ENCODE measurements at places on chromosomes 12 and 14.

GRCh38 chr12:113880988-113881962 is 84.8 kb downstream of the RBM19 start:
- DNase-seq = no peak

GRCh38 chr14:40697231-40697630 is 909.4 kb upstream of the LRFN5 start:
- no peak for DNase-seq

- DNase-seq = no peak
Observed at GRCh38 chr12:65278576-65279368, at the start of gene MSRB3. Gene MSRB3 (plus strand): TSS chr12:65278683. CDS start chr12:65308580, 29,897 bp downstream.

- no peak for DNase-seq
Observed at GRCh38 chr14:34003082-34003668, 52.3 kb upstream of the EGLN3 start.

DNA sequence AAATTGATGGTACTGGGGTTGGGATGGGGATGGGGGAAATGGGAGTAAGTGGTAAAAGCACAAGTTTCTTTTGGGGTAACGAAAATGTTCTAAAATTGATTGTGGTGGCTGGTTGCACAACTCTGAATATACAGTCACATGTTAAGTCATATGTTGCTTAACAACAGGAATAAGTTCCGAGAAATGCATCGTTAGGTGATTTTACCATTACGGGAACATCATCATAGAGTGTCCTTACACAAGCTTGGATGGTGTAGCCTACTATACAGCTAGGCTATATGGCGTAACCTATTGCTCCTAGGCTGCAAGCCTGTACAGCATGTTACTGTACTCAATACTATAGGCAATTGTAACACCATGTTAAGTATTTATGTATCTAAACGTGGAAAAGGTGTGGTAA is 31.0 kb downstream of the ITGA7 start:
- DNase-seq = no peak

GRCh38 chr12:102916252-102917025 is 605 bp downstream of the PAH start:
- DNase-seq = no peak

DNA sequence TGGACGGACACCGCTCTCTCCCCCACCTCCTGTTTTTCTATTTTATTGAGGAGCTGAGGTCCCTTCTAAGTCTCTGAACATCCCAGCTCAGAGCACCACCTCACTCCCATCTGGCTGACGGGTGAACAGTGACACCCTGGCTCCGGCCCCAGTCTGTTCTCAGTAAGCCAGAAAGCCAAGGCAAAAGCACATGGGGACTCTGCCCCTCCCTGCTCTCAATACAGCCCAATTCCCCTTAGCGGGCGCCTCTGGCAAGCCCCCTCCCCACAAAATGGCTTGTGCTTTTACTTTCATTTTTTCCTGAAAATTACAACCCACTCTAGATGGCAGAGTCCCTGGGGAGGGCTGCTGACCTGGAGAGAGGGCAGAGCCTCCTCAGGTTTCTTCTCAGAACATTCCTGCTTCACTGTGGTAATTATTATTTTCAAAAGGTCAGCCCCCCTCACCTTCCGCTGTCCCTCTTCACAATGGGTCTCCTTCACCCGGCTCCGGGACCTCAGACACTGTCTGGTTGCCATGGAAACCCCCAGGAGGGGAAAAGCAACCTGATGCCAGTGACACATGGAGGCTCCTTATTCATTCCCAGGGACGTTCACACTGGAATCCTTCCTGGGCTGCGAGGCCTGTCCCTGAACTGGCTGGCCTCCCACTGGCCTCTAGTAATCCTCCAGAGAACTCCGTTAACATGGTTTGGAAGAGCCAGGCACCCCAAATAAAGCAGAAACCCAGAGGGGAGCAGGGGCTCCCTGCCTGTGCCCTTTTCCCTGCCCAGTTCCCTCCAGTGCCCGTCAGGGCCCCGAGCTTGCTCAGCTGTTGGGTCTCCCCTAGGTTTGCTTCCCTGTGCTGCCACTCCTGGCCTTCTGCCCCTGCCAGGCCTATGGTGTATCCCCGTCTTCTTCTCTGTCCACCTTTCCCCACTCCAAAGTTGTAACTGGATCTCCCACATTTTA is 15.9 kb downstream of the COL2A1 start:
- DNase-seq = no peak

- DNase-seq = no peak
Observed at GRCh38 chr12:54132976-54133771, 55.6 kb downstream of the SMUG1 start.

DNA sequence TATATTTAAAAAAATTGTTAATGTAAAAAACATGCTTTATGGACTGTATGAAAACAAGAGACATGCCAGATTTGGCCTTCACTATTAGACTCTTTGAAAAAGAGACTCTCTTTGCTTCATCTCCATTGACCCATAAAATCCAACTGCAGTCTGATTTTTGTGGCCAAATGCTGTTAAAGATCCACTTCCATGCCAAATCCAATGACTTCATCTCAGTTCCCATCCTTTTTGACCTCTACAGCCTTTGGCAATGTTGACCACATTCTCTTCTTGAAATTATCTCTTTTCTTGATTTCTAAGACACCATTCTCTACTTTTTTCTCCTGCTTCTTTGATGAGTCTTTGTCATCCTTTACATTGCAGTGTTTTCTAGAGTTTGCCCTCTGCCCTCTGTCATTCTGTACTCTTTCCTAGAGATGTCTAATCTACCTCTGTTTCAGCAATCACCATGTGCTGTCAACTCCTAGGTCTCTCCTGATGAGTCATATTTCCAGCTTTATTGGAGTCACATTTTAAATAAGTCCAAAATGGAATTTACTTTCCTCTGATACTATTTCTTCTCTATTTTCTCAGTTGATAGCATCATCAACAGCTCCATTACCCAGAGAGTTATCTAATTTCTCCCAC is 2.4 kb downstream of the TMPRSS12 start:
- no peak for DNase-seq

- no peak for DNase-seq
Observed at GRCh38 chr12:124603831-124604251, 36.4 kb upstream of the NCOR2 start.

DNA sequence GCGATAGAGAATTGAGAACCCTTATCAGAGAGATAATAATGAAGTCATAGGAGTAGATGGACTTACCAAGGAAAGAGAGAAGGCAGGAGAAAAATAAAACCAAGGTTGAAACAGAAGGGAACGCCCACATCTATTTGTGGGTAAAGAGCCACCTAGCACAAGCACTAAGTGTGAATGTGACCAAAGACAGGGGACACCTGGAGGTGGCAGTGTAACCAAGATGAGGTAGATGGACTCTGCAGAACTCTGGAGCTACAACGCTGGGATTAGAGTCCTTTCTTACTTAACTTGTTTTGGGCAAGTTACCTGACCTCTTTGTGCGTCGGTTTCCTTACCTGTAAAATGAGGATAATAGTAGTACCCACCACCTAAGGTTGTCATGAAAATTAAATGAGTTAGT is 101.9 kb downstream of the SLC5A8 start:
- no peak for DNase-seq

GRCh38 chr14:67493092-67493717 is 4.7 kb upstream of the TMEM229B start:
- no peak for DNase-seq

DNA sequence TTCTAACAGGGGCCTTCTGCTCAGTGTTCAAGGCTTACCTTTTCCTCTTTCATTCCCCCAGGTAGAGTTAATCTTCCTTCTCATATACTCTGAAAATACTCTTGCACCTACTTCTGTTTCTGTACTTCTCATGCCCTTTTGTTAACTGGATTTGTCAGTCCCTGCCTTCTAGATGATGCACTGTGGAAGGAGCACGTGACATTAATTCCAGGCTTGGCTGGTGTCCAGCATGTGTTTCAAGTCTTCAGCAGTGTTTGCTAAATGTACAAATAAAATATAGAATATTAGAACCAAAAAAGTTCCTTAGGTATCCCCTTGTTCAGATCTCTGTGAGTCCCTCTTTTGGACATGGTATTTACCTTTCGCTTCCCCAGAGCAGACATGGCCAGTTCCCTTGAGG is 27.9 kb upstream of the EVL start:
- DNase-seq = no peak

DNA sequence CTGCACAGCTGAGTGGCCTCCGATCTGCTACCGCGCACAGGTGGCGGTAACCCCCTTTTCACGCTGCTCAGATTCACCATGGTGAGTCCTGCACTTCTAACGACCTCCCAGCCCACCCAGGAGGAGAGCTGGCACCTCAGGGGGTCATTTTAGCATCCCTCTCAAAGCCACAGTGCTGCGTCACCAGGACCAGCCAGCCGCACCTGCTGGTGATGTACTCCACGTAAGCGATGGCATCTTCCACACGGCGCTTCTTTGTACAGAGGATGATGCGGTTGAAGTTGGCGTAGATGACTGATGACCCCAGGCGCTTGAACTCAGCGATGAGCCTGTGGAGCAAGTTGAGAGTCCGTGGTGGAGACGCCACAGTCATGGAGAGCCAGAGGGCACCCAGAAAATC is 19.2 kb downstream of the P2RX2 start:
- no peak for DNase-seq

GRCh38 chr12:49828133-49829091 is at the start of gene NCKAP5L:
Gene NCKAP5L (minus strand): TSS chr12:49828413. CDS start chr12:49804044, 24,369 bp downstream.
- peak; percentile 94 for DNase-seq

GRCh38 chr14:50814161-50814560 is 16.8 kb downstream of the NIN start:
- no peak for DNase-seq

- DNase-seq = no peak
Observed at GRCh38 chr12:7647071-7647470, 18.6 kb downstream of the APOBEC1 start.

DNA sequence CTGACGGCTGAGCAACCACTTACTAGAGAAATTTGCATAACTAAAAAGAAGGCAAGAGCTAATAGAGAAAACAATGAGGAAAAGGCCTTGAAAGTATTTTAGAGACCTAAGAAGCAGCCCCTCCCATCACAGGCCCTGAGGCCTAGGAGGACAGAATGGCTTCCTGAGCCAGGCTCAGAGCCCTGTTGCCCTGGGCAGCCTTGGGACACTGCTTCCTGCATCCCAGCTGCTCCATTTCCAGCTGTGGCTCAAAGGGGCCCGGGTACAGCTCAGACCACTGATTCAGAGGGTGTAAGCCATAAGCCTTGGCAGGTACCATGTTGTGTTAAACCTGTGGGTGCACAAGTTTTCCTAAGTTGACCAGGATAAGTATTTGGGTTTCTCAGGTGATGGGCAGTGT is 181.4 kb downstream of the TRHDE start:
- no peak for DNase-seq

DNA sequence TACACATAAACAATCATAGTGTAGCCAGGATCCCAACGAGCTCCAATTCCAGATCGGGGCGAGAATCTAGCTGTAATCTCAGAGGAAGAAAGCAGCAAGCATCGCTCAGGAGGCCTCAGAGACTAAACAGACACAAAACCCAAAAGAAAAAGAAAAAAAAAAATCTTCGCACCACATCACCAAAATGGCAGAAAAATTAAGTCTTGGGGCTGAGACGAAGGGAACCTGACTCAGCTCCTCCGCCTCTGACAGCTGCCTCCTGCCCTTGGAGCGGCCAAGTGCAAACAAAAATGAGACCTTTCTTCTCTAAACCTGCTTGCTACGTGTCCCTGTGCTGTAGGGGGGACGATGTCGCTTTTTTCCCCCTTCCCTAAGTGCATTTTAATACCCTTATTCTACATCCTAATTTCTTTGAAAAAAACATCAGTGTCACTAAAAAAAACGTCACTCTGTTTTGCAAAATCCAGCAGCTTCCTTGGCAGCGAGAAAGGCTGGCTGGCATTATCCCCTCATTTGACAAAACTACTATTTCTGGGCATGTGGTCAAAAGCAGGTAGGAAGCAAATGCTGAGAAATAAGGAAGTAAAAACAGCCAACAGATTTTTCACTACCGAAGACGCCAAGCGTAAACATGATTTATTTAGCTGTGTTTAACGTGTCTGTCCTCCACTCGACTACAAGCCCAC is 30.5 kb downstream of the BCL11B start:
- no peak for DNase-seq

GRCh38 chr12:75564398-75564797 is 53.0 kb upstream of the KRR1 start:
- no peak for DNase-seq

GRCh38 chr14:90544566-90544965 is 147.7 kb downstream of the CALM1 start:
- no peak for DNase-seq

GRCh38 chr12:132866251-132866828 is 21.1 kb downstream of the CHFR start:
- no peak for DNase-seq

- no peak for DNase-seq
Observed at GRCh38 chr12:90959538-90960139, 4.7 kb upstream of the CCER1 start.

DNA sequence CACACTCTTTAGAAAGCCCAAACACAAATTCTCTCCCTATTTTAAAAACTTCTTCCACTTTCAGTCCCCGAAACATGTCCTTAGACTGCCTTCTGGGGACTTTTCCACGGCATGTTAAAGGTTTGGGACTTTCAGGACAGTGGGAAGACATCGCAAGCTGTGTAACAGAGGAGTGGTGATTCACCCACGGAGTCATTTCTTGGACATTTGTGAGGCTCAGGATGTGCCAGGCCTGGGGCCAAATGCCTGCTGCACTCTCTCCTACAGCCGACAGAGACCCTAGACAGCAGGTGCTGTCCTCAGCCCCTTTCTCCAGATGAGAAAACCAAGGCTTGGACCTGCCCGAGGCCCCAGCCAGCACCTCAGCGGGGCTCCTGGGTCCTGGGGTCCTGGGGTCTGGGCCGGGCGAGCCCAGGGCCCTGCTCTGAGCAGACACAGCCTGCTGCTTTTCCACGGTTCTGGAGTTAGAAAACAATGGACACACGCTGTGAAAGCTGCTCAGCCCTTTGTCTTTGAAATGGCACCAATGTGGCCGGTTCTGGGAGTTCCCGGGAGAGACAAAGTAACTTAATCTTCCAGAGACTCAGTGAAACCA is 370.2 kb upstream of the SFSWAP start:
- no peak for DNase-seq

- DNase-seq = no peak
Observed at GRCh38 chr12:121766290-121767039, 27.0 kb downstream of the RHOF start.

- DNase-seq = no peak
Observed at GRCh38 chr12:80374615-80375014, 69.4 kb upstream of the PTPRQ start.

GRCh38 chr14:94644102-94644535 is 31.9 kb downstream of the SERPINA3 start:
- DNase-seq = no peak

DNA sequence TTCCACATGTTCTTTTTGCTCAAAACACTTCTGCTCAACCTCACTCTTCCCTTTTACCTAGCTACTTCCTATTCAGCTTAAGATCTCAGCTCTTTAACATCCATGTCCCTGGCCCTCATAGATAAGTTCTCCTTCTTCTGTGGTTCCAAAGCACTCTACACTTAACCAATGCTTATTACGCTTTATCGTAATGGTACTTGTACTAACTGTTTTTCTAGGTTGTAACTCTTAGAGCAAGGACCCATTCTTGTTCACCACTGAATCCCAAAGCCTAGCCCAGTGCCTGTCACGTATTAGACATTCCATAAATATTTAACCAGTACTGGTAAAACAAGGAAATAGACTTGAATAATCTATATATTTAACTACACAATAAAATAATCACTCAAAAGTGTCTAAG is 5.3 kb downstream of the SLC41A2 start:
- DNase-seq = no peak

GRCh38 chr14:91418387-91419043 is 895 bp upstream of the CCDC88C start:
- peak; percentile 79 for DNase-seq
